ENCODE measurements at places on chromosomes 7 and 10.

- DNase-seq, result no peak
Measured at GRCh38 chr10:122495406-122496340, 34.3 kb downstream of the HTRA1 start.

- no peak for DNase-seq
Measured at GRCh38 chr7:103710247-103710646, 264.2 kb upstream of the SLC26A5 start.

GRCh38 chr10:11113156-11113555, 95.5 kb downstream of the CELF2 start:
- DNase-seq, result no peak

- DNase-seq, result peak; percentile 70
Measured at GRCh38 chr10:86960003-86960862, 1.8 kb downstream of the SNCG start.

DNA sequence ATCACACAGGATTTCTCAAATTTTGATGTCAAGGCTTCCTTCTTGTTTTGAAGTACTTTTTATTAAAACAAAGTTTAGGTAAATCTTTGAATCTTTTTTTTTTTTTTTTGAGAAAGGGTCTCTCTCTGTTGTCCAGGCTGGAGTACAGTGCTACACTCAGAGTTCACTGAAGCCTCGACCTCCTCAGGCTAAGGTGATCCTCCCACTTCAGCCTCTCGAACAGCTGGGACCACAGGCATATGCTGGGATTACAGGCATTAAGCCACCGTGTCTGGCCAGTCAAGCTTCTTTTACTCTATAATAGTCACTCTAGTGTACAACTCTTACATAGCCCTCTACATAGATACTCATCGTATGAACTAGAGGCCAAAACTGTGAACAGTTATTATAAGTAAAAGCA, 3.4 kb downstream of the RUFY2 start:
- DNase-seq, result no peak

- DNase-seq, result no peak
Measured at GRCh38 chr7:139916717-139917395, 87.8 kb downstream of the TBXAS1 start.

GRCh38 chr7:157873664-157874063, 536.9 kb downstream of the DNAJB6 start:
- no peak for DNase-seq

DNA sequence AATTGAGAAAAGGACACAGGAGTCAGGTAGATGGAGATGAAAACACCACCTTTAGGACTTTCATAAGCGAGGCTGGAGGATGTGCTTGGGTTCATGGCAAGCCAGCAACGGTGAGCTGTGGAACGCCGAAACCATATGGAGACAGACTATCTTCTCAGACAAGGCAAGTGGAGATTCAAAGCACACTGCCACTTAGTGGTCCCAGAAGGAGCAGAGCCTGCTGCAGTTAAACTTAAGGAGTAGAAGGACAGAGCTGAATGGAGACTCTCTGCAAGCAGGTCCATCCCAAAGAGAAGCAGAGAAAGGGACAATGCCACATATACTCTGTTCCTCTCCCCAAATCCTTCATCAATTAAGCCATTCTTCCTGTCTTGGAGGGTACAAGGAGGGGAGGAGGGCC, 236.3 kb upstream of the HABP2 start:
- DNase-seq, result no peak

- DNase-seq, result no peak
Measured at GRCh38 chr10:26057466-26057865, 123.4 kb downstream of the MYO3A start.

- DNase-seq, result no peak
Measured at GRCh38 chr7:109772161-109772560, 1202.5 kb downstream of the DNAJB9 start.

DNA sequence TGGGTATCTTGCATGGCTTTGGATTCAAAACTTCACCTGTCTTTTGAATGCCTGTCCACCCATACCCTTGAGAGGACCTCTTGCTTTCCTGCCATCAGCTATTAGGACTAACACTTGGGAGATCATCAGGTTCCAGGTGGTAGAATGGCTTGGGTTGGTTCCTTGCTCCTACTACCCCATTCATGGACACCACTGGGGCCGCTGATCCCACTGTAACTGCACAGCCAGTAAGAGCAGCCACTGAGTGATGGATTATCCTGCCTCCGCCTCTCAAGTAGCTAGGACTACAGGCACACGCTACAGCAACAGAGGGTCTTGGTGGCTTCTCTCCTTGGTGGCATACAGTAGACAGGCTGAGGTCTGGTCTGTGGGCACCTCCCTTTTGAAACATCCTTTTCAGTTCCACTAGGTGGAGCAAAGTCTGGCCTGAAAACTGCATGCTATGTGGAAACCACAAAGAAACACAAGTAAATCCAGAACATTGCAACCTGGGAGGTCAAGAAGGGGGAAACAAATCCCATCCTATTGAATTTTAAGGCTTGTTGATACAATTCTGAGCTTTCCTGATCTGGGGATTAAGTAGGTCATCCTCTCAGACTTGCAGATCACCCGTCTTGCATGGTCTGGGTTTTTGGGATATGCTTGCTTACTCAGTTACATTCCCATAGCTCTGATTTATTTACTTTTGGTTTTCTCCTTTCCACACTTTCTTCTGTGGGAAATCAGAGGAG, 9.4 kb downstream of the WBP1L start:
- DNase-seq, result peak; percentile 47

DNA sequence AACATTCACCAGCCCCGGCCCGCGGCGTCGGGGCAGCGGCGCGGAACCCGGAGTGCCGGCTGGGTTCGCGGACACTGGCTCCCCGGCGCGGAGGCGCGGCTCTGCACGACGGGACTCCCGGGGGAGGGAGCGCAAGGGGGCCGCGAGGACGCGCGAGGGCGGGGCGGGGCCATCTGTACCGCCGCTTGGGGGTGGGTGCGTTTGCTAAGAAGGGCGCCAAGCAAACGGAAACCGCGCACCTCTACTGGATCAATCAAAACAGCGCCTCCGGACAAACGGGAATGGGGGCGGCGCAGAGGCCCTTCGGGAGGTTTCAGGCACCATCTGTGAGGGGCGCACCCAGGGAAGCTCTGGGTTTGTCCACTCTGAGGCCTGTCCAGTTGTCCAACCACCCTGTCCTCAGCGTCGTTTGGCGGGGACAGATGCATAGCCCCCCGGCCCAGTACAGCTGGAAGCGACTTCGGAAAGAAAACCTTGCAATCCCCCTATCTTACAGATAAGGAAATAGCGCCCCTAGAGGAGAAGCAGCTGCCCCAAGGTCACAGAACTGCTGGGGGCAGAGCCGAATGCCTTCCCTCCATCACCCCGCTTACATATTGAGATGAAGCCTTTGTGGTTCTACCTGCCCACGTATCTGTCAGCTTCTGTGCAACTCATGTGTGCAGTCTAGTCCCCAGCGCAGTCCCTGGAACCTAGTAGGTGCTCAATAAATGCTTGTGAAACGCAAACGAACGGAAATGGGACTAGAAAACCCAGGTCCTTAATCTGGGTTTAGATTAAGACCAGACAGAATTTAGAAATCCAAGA, 10.7 kb upstream of the SLIT1 start:
- DNase-seq, result peak; percentile 41

DNA sequence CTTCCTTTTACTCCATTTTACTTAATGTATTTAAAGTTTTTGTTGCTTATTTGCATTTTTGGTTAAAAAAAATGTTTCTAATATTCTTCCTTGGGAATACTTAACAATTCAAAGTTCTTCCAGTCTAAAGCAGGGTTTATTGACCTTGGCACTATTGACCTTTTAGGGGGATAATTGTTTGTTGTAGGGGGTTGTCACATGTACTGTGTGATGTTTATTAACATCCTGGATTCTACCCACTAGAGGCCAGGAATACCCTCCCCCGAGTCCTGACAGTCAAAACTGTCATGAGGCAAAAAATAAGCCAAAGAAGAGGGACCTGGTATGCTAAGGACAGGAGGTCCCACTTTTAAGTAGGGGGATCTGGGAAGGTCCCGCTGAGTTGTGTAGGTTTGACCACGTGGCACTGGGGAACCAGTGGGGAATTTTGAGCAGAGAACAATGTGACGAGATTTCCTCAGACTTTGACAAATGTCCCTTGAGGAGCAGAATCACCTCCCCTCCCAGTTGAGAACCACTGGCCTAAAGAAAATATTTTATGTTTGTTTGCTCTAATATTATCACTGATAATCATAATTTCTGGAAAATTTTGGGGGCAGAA, 178.3 kb upstream of the PRR15 start:
- no peak for DNase-seq

- peak; percentile 45 for DNase-seq
Measured at GRCh38 chr7:50142425-50143017, 49.5 kb upstream of the ZPBP start.

- DNase-seq, result no peak
Measured at GRCh38 chr7:42964849-42965805, 33.0 kb downstream of the MRPL32 start.

DNA sequence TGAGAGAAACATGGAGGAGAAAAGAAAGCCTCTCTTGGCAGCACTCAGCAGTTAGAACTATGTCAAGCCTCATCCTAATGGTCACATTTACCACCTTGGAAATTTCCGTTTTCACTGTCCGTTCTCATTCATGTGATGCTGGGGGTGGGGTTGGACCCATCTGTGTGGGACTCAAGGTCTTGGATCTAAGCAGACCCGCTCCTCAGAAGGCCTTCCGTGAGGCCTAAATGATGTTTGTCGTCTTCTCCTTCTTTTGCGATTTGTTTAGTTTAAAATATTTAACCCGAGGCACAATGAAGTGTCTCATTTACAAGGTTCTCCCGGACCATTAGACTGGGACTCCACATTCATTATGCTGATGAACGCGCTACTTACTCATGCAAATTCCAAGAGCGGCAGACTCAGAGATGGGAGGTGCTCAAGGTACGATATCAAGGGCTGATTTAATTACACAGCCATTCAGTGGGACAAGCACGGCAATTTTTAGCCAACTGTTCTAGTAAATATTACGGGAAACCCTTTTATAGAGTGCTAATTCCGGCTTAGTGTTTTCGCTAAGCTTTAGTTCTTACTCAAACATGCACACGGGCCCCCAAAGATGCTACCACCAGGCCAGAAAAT, 109.1 kb upstream of the EFCAB10 start:
- no peak for DNase-seq
